ENCODE measurements at places on chromosomes 4 and X.
A peak's percentile ranks its signal among the peaks of the same experiment; 100 is the strongest.

DNA sequence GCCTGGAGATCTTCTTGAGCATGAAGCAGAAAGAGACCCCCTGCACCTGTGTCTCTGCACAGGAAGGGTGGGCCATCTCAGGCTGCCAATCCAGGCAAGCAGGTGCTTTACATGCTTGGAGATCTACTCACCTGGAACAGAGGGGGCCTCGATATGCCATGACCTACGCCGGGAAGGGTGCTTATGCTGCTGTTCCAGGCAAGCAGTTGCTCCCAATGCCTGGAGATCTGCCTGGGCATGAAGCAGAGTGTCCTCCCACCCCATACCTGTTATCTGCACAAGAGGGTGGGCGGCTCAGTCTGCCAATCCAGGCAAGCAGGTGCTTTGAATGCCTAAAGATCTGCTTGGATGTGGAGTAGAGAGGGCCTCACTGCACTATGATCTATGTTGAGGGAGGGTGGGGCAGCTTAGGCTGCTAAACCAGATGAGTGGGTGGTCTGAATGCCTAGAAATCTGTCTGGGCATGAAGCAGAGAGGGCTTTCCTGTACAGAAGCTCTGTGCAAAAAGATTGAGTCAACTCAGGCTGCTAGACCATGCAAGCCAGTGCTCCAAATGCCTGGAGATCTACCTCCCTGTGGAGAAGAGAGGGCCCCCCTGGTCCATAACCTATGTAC, 104.5 kb upstream of the QRFPR start:
- DNase-seq = no peak

DNA sequence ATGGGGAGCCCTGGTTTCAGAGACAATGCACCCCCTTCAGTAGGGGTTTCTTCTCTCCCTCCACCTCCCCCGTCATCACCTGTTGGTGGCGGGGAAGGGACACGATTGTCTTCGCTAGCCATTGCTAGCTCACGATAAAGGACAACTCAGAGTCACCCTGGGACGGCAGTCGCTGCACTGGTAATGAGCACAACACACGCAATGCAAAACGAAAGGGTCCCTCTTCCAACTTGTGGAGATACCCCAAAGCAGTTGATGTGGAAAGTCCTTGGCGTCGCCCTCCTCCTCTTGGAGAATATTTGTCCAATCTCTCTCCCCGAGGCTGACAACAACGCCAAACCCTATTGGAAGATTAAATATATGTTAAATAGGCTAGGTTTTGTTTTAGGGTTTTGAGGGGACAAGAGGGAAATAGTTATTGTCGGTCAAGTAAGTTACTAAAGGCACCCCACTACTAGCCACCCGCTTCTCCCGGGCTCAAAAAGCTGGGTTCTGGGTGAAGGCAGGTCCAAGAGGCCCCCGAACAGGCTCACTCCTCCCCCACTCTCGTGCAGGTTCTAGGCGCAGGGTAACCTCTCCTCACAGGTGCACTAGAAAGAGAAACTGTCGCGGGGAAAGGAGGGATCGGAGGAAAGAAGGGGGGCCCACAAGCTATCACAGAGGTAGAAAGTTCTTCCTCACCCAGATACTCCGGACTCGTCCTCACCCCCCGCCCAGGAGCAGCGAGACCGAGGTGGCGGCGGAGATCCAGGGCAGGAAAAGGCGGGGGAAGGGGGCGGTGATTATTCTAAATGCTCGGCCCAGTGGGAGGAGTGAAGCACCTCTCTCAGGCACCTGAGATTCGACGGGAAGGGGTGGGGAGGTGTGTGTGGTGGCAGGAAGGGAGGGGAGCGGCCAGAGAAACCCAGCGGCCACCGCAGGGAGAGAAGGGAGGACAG, at the start of gene LRBA:
LRBA (minus strand) TSS at position 764 of the 938 bp plus-strand sequence; CDS start at position 122, 642 bp downstream.
- peak; percentile 92 for DNase-seq

- DNase-seq = no peak
Measured at GRCh38 chrX:123175366-123176122, 8.5 kb upstream of the GRIA3 start.

DNA sequence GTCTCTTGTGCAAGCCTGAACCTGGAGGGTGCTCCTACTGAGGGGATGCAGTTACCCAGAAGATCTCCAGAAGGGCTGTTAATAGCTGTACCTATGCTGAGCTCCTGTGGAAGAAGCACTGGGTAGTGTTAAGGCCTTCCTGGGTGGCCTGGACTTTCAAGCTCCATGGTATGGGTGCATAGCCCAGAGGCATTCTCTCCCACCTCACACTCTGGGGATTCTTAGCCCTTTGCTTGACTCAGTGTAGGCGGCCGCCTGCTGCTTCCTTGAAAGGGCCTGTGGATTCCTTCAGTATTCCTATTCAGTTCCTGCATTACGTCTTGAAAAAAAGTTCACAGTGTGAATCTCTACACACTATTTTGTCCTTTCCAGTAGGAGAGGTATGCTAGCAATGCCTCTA, 235.7 kb upstream of the MAGEB16 start:
- DNase-seq = no peak

DNA sequence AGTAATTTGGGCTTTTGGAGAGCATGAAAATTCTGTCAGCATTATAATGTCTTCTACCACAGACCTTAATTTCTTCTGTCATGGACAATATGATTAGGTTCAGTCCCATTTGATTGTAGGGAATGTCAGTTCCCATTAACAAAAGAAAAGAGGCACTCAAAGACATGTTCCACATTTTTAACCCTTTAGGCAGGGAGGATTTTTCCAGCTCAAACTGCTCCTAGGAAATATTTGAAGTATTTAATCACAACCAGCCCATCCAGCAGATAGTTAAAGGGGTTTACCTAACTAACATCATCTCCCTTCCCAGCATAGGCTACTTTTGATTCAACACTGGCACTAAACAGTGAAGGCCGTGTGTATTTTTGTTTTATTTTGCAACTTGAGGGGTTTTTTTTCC, 256.0 kb downstream of the DHX15 start:
- DNase-seq = no peak

DNA sequence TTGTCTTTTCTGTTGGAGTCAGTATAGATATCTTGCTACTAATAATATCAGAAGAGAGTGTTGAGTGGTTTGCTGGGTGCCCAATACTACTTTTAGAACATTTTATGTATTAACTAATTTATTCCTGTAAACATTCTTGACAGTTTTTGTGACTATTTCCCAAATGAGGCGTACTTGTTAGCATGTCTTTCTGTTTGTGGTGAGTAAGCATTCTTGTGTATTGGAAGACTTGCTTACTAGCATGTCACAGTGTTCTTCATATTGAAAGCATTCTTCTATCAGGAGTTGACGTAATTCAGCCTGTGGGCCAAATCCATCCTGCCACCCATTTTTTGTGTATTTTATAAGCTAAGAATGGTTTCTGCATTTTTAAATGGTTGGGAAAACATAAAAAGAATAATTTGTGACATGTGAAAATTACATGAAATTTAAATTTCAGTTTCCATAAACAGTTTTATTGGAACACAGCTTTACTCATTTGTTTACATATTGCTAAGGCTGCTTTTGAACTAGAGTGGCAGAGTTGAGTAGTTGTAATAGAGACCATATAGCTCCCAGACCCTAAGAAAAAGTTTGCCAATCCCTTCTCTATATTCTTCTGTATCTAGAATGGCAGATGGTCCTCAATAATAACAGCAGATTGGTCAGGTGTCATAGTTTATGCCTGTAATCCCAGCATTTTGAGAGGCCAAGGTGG, 20.4 kb downstream of the REPS2 start:
- no peak for DNase-seq

GRCh38 chr4:120893314-120893713, 29.2 kb downstream of the PRDM5 start:
- DNase-seq = no peak

GRCh38 chr4:39044956-39045826, 13.0 kb upstream of the TMEM156 start:
- no peak for DNase-seq

- no peak for DNase-seq
Measured at GRCh38 chr4:163344147-163345125, 744 bp downstream of the NPY5R start.

- no peak for DNase-seq
Measured at GRCh38 chrX:42934020-42934726, 156.2 kb upstream of the PPP1R2C start.

DNA sequence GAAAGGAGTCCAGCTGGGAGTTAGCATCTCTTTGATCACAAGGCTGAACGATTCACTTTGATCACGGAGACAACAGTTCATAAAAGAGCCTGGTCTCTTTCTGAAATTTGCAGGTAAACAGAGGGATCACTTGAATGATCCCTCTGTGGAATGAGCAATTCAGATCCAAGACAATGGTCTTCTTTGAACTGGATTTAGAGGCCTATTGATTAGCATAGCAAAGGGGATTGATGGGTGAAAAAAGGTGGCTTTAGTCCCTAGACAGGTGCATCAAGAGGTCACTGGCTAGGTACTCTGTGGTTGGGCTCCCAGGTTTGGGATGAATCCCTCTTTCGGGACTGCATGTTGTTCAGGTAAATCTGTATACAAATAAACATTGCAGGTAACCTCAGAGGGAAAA, 223.8 kb upstream of the TAPT1 start:
- DNase-seq = no peak

- DNase-seq = no peak
Measured at GRCh38 chr4:182257503-182257902, 14.3 kb downstream of the TENM3 start.

DNA sequence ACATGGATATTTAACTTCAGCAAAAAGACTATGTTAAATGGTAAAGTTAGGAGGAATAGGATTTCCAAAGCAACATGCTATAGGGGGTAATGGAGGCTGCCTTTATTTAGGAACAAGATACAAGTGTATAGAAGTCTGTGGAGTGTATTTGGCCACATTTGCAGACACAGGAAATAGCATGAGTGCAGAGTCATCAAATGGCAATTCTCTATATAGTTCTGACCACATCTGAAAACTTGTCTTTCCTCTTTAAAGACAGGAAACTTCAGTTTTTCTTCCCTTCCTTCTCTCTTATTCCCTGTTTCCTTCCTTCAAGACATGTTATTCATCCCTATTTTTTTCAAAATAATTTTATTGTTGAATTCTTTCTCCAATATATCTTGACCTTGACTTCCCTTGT, 119.3 kb upstream of the PITX2 start:
- no peak for DNase-seq

DNA sequence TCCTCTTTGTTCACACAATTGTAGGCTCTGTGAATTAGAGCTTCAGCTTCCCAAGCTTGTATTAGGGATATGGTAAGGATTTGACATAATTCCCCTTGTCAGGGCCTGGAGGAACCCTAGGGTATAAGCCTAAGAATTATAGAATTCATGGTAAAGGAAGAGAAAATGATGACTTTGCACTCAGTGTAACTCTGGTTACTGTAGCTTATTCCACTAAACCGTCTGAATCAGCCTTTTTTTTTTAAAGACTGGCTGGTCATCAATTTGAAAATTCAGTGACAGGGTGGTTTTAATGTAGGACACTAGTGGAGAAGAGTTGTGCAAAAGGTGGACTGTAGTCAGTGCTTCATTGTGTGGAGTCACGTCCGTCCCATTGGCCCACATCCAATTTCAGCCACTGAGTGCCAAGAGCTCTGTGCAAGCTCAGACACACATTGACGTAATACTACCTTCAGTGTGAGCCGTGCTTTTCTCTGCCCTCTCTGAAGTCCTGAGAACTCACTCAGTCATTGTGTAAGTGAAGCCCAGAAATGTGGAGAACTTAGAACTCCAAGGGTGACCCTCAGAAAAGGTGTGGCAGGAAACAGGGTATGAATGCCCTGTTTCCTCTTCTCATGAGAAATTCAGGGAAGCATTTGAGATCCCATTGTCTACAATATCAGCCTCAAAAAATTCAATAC, 449.8 kb downstream of the C4orf33 start:
- no peak for DNase-seq

- no peak for DNase-seq
Measured at GRCh38 chr4:95929448-95930064, 89.7 kb downstream of the PDHA2 start.

DNA sequence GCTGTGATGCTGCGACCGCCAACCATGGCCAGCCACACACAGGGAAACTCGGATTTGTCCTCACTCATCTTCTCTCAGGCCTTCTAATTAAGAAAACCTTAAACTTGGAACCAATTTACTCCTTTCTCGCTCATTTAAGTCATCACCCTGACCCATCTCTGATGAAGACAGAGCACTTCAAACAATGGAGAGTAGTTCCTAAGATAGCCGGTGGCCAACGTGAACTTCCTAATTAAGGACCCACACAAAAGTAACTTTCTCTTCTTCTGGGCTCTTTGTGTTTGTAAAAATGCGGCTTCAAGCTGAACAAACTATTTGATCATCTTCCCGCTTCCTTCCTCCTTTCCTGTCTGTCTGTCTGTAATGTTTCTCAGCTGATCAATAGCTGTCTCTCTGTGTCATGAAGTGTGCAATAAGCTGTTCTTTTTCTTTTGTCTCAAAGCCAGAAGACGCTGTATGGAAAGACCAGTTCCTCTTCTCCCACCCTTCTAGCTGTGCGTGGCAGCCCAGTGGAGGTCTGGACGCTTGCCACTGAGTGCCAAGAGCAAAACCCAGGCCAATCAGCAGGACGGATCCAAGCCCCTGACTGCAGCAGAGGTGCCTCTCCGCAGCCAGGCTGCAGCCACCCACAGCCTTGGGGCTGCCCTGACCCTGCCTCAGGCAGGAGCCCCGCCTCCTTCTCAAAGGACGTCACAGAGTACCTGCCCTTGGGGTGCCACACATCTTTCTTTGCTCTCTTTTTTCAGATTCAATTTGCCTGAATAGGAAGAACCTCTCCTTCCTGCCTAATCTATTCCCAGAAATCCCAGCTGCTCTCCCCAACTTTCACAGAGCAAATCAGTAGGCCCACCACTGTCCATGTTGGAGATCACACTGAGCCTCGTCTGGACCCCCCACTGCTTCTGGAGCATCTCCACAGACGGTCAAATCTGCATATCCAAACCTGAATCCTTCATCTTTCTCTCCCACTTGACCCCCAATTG, 59.3 kb downstream of the MAML3 start:
- DNase-seq = peak; percentile 25

DNA sequence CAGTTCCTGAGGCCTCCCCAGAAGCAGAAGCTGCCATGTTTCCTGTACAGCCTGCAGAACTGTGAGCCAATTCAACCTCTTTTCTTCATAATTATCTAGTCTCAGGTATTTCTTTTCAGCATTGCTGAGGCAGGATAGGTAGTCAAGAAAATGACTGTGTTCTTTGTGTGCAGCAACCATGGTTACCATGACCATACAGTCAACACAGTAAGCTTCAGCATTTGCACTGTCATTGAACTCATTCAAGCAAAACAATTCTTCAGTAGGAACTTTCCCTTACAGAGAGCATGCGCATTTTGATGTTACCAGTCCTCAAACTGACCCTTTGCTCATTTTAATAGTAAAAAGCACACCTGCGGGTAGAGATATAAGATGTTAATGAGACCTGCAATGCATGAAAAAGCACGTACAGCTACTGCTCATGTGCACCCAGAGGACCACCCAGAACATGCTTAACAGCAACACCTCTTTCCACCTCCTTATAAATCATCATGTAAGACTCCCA, 180.8 kb downstream of the PRKX start:
- no peak for DNase-seq

GRCh38 chr4:168864821-168865541, 145.1 kb downstream of the CBR4 start:
- no peak for DNase-seq

DNA sequence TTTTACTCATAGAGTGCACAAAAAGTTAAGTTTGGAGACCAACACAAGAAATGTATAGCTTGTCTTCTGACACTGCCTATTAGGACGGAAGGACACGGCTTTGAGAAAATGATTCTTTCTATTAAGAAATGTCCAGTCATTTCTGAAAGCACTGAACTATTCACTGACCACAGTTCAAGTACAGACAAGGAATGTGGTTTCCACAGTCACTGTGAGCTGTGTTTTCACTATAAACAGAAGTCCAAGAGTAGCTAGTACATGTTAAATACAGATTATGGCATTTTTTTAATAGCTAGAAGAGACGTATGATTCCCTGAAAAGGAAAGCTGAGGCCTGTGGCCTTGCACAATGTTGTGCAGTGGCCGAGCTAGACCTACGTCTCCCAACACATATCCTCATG, 115.1 kb upstream of the GPM6A start:
- DNase-seq = no peak
